Activated CD4-positive, CD25-positive, alpha-beta regulatory T cell treated with anti-CD3 and anti-CD28 coated beads, Interleukin-2, amount 50 U/mL, for 24 hours (primary cell): ENCODE measurements at places on chromosomes 7 and 10.

GRCh38 chr7:17207220-17207619 is 91.2 kb upstream of the AHR start:
- ATAC-seq, result no peak

DNA sequence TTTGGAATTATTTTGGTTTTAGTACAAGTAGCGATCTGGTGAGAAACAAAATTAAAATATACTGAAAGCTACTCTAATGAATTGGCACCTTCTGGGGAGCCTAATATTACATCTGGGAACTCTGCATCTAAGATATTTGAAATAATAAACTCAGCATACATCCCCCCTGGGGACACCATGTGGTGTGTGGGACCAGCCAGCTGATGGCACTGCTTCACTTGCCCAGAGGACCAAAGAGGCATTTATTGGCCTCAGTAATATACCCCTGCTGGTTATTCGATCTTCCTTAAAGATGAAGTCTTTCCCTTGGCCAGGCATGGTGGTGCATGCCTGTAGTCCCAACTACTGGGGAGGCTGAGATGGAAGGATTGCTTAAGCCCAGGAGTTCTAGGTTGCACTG is 195.1 kb upstream of the AUTS2 start:
- no peak for ATAC-seq

GRCh38 chr10:59709395-59710125 is at the start of gene SLC16A9:
TSS of gene SLC16A9 (minus strand) at chr10:59709850. CDS start at chr10:59684291, 25,559 bp downstream.
- peak; percentile 55 for ATAC-seq

- no peak for ATAC-seq
Observed at GRCh38 chr7:156096771-156097538, 284.7 kb upstream of the SHH start.

DNA sequence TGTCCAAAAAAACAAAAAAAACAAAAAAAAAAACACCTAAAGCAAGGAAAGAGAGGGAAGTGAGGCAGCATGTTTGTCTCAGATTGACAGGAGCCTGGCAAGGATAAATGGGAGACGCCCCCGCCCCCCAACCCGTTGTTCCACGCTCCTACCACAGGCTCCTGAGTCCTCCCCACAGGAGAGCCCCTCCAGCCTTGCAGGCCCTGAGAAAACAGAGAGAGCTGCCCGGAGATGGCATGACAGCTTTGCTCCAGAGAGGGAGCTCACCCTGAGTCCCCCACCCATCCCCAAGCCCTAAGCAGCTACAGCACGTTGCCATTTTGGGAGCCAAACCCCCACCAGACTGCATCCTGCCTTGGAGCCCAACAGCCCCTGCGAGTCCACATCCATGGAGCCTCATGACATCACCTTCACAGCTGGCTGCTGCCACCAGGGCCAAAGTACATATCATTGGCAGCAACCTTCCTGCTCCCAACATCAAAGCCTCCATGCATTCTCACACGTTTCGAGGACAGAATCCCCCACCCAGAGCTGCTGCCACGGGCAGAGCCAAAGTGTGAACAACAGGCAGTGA is 1283.3 kb downstream of the TYW1 start:
- ATAC-seq, result no peak

DNA sequence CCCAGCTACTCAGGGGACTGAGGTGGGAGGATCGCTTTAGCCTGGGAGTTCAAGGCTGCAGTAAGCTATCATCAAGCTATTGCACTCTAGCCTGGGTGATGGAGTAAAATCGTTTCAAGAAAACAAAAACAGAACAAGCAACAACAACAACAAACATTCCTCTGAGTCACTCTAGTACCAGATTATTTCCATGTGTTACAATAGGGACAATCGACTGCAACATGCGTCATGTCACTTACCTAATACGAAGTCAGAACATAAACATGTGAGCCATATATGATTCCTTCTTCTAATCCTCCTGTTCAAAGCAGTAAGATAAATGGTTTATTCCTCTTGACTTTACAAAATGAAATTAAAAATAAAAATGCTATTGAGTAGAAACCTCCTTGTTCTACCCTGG is 57.3 kb downstream of the ZNF438 start:
- no peak for ATAC-seq

- ATAC-seq, result no peak
Observed at GRCh38 chr10:112247791-112248190, 35.4 kb upstream of the TECTB start.

GRCh38 chr10:43922335-43923280 is 273.9 kb upstream of the ZNF32 start:
- no peak for ATAC-seq

DNA sequence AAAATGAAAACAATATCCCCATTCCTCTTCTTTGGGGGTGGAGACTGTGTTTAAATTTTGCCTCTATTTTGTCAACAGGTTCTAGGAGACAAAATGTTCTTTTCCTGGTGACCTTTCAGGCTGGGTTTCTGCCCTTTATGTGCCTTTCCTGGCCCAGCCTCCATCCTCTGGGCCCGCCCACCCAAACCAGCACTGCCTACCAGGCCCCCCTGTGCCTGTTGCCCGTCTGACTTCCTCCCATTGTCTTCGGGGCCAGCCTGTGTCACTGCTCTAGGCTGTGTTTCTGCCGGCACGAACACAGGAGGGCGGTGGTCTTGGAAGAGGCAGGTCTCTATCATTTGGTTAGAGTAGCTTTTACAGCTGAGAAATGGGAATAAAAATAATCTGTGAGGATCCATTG is 13.9 kb downstream of the TSPAN14 start:
- no peak for ATAC-seq

DNA sequence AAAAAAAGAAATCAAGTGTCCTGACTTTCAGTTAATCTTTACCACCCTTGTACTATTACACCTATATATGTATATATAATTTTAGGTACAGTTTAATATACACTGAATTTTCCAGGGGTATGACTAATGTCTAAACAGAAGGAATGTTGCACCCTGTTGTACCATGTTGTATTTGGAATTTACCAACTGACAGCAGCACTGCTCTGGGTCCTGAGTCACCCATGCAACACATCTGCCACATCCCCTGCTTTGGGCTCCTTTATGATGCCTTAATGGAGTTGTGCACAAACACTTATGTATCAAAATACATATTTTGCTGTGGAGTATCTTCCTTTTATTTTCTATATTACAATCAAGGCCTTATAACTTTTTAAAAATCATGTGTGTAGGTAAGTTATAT is 21.2 kb downstream of the YAE1 start:
- ATAC-seq, result no peak

DNA sequence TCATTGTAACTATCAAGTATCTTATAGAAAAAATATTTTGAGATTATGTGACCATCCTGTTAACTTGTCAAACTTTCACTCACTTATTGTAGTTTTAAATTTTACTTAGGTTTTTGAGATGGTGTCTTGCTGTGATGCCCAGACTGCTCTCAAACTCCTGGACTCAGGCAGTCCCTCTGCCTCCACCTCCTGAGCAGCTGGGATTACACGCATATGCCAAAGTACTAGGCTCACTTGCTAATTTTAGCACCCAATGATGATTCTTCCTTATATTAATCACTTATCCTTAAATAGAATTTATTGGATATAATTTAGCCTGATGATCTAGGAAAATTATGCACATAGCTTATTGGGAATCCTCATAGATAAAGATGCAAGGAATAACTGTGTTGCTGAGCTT is 104.9 kb downstream of the BTRC start:
- ATAC-seq, result no peak

DNA sequence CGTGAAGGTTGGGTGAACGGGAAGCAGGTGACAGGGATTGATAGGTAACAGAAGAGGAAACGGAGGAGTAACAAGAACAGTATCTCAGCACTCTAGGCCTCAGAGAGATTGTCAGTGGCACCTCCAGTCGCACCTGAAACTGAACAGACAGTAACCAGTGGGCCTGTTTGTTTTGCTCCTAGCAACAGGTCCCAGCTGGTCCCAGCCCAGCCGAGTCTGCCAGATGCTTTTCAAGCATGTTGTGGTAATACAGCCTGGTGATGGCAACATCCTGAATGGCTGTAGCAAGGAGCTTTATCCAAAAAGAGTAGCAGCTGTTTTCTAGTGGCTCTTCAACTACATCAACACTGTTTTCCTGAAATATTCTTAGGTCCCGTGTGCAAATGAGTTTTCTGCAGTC is 4.7 kb downstream of the CACNB2 start:
- no peak for ATAC-seq

DNA sequence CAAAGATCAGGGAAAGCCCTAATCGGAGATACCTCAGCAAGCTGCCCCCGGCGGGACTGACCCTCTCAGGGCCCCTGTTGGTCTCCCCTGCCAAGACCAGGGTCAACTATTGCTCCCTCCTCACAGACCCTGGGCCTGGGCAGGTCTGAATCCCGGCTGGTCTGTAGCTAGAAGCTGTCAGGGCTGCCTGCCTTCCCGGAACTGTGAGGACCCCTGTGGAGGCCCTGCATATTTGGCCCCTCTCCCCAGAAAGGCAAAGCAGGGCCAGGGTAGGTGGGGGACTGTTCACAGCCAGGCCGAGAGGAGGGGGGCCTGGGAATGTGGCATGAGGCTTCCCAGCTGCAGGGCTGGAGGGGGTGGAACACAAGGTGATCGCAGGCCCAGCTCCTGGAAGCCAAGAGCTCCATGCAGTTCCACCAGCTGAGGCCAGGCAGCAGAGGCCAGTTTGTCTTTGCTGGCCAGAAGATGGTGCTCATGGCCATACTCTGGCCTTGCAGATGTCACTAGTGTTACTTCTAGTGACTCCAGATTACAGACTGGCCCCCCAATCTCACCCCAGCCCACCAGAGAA is 24.1 kb downstream of the TBATA start:
- no peak for ATAC-seq

GRCh38 chr10:92573091-92573797 is 649 bp downstream of the IDE start:
- peak; percentile 21 for ATAC-seq

- no peak for ATAC-seq
Observed at GRCh38 chr7:15757041-15758000, 70.8 kb upstream of the MEOX2 start.

DNA sequence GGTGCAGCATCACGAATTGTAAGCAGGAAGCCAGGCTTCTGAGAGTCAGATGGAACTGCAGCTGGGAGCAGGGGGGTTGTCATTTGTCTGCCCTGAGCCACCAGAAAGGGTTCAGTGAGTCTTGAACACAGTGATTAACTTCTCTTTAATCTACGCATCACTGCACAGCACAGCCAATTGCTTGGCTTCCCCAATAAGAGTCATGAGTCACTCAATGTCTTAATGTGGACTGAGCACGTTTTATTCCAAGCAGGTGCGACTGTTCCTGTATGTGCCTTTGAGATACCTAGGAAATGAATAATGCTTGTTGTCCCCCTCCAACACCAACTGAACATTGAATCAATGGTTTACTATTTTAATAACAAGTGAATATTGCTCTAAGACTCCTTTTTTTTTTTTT is 26.0 kb upstream of the PLEKHA1 start:
- no peak for ATAC-seq

DNA sequence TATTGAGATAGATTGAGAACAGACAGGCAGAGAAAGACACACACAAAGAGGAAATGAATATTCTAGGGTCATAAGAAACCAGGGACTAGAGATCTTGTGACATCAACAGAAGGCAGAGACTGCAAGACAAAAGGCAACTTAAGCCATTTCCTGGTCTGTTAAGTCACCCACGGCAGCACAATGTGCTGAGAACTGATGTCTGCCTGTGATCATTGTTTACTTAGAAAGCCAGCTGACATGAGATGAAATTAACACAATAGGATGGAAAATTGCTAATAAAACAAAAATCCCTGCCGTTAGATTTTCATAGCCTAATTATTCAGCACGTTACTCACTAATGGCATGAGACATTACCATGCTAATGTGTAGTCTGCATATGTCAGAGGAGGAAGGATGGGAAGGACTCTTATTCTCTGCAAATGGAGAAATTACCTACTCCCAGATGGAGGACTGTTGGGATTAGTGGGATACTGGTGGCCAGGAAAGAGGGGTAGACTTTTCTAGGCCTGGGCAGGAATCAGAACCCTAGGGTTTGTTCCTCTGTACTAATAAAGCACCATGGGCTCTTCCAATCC is 191.3 kb upstream of the PODXL start:
- ATAC-seq, result no peak

- ATAC-seq, result no peak
Observed at GRCh38 chr7:15424468-15424867, 137.3 kb downstream of the AGMO start.

DNA sequence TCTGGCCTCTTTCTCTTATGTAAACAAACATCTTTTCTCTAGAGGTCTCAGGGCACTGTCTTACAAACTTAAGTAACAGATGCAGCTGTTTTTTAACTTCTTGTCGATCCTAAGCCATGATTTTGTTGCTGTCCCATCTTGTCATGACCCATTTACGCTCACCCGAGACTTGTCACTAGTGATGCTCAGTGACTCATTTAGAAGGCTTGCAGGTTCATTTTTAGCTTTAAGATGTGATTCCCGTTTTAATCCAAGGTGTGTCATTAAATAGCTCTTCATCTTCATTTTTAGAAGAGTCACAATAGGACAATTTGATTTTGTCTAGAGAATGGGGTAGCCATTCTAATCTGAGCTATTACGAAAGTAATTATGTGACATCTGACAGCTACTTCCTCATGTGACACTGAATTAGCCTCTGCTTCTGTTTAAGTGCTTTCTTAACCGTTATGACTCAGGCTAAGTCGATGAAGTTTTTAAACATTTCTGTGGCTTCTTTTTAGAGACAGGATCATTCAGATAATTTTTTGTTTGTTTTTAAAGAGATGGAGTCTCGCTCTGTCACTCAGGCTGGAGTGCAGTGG is 42.7 kb downstream of the SPDYE5 start:
- ATAC-seq, result peak; percentile 92

DNA sequence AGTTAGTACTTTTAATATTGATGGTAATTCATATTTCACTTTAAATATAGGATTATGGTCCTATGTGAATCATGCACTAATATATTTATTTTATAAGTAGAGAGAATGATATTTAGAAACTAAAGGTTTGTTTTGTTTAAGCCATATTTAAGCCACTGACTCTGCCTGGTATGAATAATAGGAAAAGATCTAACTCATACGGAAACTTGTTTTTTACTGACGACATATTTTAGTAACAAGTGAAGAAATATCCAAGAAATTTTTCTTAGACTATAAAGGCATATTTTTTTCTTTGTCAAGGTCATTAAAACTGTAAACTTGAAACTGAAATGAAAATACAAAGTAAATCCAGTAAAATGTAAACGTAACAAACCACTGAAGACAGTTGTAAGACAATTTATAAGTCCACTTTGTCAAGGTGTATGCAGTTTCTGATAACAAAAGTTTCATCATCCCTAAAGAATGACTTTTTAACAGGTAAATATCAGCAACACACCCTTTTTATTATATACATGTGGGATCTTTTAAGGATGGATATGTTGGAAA is 147.1 kb downstream of the PHF14 start:
- no peak for ATAC-seq

- peak; percentile 76 for ATAC-seq
Observed at GRCh38 chr10:80453842-80454512, at the start of gene TSPAN14. TSS of gene TSPAN14 (plus strand) at chr10:80454310. CDS start at chr10:80489234, 34,924 bp downstream.

- ATAC-seq, result no peak
Observed at GRCh38 chr7:5217851-5218331, 27.9 kb downstream of the WIPI2 start.
